ENCODE measurements at places on chromosomes 5 and 9. TPM values are rescaled to one million over a fixed set of nuclear protein-coding genes. Genes with fewer than 3 reads are reported as not detected.
A peak's percentile ranks its signal among the peaks of the same experiment; 100 is the strongest.

GRCh38 chr9:73091909-73092308 lies 59.8 kb upstream of the ANXA1 start:
- DNase-seq, result no peak

DNA sequence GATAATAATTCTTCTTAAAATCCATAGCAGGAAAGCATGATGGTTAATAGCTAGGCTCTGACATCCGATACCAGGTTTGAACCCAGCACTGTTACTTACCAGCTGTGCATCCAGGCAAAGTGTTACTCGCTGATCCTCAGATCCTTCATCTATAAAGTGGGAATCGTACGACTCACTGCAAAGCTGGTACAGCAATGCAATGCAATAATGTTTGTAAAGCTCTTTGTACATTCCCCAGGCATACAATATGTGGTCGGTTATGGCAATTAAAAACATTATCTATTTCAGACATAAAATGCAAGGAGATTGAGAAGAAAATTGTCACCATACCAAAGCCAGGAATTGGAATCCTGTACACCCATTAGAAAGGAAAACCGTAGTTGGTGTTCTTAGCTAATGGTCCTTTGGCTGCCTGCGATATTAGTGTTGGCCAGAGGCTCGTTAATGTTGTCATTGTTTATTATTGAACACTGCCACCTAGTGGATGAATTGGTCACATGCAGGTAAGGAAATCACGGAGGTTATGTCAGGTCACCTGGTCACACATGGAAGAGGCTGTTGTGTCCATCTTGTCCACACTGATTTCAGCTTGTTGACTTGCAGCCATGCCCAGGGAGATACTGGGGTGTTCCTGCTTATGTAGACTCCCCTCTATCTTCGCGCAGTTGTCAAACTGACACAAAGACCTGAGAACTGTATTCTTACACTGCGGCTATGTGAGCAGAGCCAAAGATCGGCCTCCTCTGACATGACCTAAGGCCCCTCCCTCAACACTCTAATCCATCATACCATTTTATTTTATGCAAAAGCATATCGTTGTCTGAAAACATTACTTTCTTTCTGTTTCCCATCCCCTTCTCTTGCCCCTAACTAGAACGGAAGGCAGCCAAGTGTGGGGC lies 87.5 kb upstream of the PPP2R2B start:
- DNase-seq, result peak; percentile 75

DNA sequence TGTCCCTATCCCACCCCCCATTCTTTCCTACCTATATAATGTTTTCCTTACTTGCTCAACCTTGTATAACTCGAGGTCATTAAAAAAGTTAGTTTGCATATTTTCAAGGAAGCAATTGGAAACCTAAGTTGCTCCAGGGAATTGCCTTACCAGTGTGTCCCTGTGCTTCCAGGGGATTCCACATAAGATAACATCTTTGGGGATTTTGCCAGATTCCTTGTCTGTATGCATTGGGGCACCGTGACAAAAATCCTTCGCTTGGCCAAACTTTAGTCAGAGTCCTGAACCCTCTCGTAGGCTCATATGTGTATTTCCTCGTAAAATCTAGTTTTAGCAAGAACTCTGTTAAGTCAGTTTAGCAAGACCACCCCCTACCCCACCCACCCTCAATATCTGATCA lies 14.7 kb upstream of the OSMR start:
- no peak for DNase-seq

DNA sequence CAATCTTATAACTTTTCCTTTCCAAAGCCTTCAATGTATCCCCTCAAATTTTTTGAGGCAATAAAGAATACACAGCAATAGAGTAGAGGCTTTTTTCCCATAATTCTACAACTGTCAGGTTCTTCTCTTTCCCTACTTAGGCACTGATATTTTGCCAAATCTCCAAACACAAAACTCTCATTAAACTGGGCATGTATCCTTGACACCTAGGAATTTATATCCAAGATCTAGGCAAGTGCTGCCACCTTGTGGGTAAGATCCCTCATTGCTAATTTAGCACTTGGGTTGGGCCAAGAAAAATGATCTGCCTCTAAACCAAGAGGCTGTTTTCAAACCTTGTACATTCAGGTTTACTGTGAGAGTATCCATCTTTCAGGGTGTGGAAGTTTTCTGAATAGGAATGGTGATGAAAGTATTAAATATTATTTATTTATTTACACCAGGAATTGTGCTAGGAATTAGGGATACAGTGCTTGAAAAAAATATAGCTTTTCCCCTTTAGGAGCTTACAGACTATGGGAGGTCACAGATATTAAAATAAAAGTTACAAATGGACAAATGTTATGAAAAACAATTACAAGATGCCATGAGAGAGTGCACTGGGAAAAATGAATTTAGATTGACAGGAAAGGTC lies 17.6 kb downstream of the TSTD2 start:
- DNase-seq, result peak; percentile 31

ZNF618 gene
- 15.1 TPM for polyA plus RNA-seq

CRB2 gene
- 0.12 TPM for polyA plus RNA-seq

GRCh38 chr9:134937164-134937555 lies 19.4 kb upstream of the FCN1 start:
- no peak for DNase-seq

GRCh38 chr9:4680750-4681149 lies 1.4 kb downstream of the CDC37L1 start:
- no peak for DNase-seq

HOMER1 gene
- 31.1 TPM for polyA plus RNA-seq

Data from hindlimb muscle (tissue), 1 donor.